ENCODE measurements at places on chromosomes 1 and 21.

DNA sequence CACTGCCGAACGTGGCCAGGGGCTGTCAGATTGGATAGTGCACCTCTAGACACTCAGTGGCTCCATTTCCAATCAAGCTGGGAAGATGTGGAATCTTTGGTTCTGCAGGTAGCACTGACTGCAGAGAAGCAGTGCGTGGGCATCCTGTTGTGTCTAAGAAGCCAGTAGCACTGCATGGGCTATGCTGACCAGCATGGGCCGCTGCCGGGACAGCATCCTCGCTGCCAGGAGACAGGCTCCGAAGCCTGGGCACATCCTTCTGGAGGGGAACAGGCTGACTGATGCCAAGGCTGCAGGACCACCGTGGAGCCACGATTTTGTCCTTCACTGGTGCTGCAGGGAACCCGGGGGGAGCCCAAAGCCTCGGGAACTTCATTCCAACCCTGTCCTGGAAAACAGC is 649.4 kb downstream of the NPHP4 start:
- DNase-seq, result no peak

DNA sequence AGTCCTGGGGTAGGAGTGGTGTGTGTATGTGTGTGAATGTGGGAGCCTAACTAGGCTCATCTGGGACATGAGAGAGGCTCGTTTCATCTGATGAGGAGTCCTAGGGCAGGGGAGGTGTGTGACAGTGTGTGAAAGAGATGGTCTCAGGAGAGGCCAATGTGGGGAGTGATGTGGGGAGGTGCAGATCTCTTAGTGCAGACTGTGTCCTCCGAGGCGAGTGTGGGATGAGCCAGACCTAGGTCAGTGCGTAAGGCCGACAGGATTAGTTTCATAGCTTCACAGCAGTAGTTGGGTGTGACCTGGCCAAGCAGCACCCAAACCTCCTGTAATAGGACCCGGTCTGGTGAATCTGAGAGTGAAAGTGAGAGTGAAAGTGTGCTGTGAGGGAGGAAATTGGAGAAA is 94.7 kb downstream of the LIPI start:
- no peak for DNase-seq

- no peak for DNase-seq
These were observed 450.4 kb upstream of the VAMP3 start for GRCh38 chr1:7320661-7321060.

DNA sequence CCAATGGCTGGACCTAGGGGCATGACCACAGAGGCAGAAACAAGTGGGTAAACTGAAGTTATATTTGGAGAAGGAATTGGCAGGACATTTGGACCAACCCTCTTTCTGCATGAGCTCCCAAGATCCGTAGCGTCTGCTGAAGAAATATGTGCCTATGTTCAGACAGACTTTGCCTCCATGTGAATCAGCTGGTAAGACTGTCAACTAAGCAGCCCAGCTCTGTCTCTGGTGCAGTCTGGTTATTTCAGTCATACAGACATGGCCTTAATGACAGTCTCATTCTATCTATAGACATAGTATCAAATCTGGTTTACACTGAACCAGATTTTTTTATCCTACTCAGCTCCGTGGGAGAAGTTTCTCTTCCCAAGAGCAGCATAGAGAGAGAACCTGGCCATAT is 63.1 kb upstream of the PBX1 start:
- DNase-seq, result no peak

DNA sequence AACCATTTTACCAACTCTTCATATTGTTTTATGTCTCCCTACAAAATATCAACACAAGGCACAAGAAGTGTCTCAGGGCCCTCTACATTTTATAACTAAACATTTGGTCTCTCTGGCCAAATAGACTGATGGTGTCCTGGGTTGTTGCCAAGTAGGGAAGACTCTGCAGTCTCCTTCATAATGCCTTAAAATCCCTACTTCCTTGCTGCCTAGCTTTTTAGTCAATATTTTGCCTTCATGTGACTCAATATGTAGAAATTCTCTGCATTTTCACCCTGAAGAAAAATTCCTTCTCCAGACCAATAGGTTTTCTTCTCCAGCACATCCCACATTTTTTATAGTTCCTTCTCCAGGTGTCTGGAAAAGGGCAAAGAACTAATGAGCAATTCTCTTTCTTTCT is 72.6 kb upstream of the IPO9 start:
- no peak for DNase-seq

DNA sequence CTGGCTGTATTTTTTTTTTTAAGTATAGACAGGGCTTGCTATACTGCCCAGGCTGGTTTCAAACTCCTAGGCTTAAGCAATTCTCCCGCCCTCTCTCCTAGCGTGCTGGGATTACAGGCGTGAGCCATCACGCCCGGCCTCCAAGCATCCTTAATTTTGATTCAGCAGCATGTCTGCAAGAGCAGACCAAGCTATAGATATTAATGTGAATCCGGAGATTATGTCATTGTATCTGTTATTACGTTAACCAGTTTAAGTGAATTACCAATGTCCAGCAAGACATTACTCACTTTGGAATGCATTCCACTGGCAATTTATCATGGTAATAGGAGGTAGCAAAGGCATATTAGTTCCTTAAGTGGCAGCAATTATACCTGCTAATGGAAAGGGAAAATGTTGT is 179.7 kb downstream of the CHRM3 start:
- no peak for DNase-seq

DNA sequence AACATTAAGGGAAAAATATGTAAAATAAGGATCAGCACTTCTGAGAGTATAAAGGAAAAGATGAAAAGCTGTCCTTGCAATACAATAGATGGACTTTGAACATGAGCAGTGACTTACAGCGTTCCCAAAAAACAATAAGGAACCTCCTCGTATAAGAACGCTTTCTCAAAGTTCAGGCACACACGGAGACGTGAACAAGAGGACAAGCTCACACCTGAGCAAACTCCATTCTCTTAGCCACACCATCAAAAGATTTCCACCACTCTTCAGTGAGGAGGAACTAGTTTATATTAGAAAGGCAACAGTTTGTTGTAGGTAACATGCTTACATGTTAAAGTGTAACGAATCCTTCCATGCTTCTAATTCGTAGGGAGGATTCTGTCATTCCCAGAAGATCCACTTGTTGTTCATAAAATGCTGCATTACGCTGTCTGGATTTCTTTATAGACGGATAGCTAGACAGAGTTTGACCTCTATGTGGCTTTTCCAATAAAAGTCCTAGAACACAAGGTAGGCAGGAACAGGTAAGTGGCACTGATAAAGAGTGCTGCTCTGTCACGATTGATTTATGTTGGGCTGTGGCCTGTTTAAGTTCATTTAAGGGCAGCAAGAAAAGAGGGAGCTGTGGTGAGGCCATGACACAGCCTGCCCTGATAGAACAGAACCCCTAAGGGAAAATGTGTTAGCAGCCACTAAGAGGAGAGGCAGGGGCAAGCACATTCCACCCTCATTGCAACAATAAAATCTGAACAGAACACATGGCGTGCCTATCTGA is 37.0 kb upstream of the ATP1A1 start:
- no peak for DNase-seq

DNA sequence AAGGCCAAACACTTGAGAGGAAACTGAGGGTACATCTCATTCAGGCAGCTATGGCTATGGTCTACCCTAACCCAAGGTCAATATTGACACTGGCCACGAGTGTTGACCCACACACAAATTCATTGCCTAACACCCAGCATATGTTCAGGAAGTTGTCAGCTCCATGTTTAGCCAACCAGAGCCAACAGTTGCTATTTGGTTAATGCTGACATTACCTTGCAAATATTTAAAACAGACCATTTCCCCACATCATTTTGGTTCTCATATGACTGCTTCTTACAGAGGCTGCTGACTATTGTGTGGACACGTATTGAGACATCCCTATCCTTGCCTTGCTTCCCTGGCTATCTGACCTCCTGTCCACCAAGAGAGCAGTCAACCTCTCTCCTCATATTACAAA is 97.3 kb downstream of the LMX1A start:
- DNase-seq, result no peak

GRCh38 chr1:32339363-32339978 is 3.4 kb upstream of the MARCKSL1 start:
- DNase-seq, result no peak

- DNase-seq, result no peak
These were observed 198.1 kb upstream of the USP24 start for GRCh38 chr1:55413286-55413685.

DNA sequence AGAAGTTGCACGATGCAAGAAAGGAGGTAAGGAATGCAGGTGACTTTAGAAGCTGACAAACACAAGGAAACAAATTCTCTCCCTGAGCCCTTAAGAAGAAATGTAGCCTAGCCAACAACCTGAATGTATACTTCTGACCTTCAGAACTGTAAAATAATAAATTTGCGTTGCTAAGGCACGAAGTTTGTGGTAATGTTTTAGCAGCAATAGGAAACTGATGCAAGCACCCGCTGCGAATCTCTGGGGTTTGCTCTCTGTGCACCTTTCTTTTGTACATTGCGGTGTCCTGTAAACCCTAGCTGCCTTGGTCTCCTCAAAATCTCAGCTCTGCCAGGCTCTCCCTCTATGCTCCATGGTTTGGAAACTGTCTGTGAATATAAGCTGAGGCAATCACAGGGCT is 15.1 kb downstream of the CD53 start:
- no peak for DNase-seq

GRCh38 chr1:194846488-194846887 is 1660.1 kb upstream of the B3GALT2 start:
- DNase-seq, result no peak

DNA sequence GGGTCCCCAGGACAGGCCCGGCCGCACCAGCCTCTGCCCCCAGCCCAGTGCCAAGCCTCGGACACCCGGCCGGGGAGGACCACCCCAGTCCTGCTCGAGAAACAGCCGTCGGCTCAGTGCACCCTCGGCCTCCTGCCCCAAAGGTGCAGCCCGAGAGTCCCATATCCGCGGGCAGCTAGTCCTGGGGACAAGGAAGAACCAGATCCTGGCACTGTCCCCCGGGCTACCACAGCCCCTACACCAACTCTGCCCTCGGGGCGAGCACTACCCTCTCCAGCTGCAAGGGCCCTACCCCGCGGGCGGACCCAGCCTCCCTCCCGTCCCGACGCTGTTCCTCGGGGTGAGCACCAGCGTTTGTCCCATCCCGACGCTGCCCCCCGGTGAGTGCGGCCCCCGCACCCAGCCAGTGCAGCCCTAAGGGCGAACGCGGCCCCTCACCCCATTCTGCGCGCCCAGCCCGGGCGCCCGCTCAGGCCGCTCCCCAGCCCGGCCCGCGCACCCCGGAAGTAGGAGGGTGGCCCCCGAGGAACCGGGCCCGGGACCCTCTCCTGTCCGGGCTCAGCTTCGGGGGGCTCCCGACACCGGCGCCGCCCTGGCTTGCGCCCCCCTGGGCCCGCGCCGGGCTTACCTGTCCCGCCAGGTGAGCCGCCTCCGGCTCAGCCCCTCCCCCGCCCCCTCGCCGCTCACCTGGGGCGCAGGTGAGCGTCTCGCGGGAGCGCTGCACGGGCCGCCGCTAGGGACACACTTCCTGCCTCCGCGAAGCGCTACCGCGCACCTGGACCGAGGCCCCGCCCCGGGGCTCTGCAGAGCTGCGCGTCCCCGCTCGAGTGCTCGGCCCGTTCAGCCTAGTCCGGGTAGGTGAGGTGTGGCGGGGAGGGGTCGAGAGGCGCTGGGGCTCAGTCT is at the start of gene KDF1:
Gene KDF1 (minus strand): TSS at position 747 of the 903 bp plus-strand sequence. CDS start 8,088 bp downstream, outside the sequence.
- DNase-seq, result peak; percentile 32

- no peak for DNase-seq
These were observed 1.6 kb downstream of the HPCAL4 start for GRCh38 chr1:39689635-39690034.

- DNase-seq, result no peak
These were observed 13.1 kb downstream of the OPTC start for GRCh38 chr1:203506858-203507626.

DNA sequence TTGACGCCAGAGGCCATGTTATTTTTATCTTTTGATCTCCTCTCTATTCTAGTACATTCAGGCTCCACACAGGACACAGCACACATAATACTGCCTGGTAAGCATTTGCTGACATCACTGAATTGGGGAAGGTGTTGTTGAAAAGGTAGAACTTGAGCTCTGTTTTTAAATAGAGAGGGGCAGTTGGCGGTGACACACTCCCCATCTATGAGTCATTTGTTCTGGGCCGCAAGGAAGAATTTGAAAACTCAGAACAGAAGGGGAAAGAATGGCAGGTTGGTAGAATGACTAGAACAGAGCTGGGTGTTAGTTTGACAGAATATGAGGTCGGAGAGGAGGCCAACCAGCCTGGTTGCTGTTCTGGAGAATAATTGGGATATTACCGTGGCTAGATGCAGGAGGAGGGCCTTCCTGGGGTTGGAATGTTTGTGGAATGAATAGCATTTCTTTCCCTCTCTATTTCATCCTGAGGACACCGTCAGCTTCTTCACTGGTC is 52.1 kb upstream of the ERRFI1 start:
- DNase-seq, result no peak

DNA sequence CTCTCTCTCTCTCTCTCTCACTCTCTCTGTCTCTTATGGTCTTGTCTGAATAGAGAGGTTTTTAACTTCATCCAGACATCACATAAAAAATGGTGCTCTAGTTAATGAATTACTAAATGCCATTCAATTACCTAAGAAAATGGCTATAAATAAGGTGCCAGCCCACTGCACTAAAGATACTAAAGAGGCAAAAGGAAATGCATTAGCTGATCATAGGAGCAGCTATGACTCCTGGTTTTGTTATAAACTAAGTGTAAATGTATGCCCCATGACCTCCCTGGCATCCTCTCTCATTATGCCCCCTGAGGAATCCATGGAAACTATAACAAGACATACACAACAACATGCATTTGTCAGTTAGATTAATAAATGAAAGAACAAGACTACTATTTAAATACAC is 57.5 kb upstream of the PDC start:
- no peak for DNase-seq

DNA sequence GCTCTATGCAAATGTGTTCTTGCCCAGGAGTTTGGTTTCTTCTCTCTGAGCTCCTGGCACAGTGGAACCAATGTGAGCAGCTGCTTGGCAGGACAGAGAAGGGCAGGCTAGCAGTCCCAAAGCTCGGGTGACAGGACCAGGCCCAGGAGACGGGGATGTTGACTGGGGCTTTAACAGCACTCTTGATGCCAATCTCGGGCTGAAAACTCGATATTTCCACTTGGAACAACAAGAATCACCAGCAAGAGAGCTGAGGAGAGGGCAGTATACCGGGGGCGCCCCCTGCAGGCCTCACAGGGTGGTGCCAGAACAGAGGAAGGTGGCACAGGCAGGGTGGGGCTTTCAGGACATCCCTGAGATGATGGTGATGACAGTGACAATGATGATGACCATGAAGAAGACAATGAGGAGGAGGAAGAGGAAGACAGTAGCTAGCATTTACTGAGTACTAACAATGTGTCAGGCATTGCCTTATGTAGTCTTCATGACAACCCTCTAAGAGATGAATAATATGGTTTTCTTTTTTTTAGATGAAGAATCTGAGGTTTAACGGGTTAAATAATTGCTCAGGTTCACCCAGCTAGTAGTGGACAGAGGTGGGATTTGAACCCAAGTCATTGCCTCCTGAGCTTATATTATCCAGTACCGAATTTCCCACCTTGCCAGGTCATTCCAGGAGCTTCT is 2.7 kb upstream of the KCNJ9 start:
- DNase-seq, result peak; percentile 39

GRCh38 chr1:208239473-208240381 is 4.5 kb downstream of the PLXNA2 start:
- no peak for DNase-seq

- no peak for DNase-seq
These were observed 227.0 kb upstream of the B3GALT2 start for GRCh38 chr1:193413376-193413775.

- DNase-seq, result no peak
These were observed 2.5 kb upstream of the SLC6A9 start for GRCh38 chr1:44033756-44034155.
